ENCODE measurements at places on chromosomes 11 and 22.

GRCh38 chr11:23497040-23497439 lies 636.8 kb upstream of the CCDC179 start:
- no peak for DNase-seq

DNA sequence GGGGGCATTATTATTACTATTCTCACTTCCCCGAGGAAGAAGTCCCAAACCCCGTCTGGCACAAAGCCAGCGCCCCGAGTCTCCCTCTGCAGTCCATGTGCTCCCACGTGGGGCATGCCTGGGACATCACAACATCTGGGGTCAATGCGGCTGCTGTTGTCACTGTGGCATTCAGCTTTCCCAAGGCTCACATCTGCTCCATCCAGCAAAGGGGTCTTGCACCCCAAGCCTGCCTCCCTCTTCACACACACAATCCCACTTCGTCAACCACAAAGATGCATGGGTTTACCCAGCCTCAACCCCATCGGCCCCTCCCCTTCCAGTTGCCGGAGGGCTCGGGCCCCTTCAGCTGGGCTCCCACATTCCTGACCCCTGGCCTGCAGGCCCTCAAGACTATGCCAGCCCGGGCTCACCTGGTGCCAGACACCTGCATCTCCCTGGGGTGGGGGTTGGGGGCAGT lies 23.5 kb upstream of the RTN4R start:
- DNase-seq: no peak

DNA sequence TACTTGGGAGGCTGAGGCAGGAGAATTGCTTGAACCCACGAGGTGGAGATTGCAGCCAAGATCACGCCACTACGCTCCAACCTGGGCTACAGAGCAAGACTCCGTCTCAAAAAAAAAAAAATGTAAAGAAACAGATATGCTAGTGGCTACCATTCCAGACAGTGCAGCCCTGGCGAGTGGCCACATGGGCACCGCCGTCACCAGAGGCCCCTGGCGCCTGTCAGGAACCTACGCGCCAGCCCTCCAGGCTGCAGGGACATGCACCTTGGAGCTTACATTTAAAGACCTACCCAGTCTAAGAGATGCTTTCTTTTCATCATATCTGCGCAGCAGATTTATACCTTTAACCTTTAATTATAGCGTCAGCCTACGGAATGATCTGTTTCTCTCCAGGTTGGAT lies 37.2 kb upstream of the IGSF9B start:
- no peak for DNase-seq

DNA sequence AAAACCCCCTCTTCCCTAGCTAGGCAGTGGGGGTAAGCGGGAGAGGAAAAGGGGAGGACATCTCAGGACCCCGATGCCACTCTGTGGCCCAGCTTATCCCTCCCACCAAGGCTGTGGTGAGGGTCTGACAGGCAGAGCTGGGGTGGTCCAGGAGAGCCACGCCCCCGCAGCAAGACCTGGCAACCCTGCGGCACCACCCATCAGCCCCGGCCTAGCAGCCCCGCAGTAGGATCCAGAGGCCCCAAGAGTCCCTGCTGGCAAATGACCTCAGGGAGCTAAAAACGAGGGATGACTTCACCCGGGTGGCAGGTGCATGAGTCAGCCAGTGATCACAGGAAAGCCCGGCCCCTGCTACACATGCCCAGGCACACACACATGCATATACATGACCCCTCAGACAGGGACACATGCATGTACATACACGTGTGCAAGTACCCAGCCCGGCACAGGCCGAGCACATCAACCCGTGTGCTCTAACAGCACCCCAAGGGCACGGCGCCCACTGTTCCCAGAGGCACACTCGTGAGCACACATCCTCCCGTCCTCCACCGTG lies 32.3 kb downstream of the ARVCF start:
- peak; percentile 73 for DNase-seq

DNA sequence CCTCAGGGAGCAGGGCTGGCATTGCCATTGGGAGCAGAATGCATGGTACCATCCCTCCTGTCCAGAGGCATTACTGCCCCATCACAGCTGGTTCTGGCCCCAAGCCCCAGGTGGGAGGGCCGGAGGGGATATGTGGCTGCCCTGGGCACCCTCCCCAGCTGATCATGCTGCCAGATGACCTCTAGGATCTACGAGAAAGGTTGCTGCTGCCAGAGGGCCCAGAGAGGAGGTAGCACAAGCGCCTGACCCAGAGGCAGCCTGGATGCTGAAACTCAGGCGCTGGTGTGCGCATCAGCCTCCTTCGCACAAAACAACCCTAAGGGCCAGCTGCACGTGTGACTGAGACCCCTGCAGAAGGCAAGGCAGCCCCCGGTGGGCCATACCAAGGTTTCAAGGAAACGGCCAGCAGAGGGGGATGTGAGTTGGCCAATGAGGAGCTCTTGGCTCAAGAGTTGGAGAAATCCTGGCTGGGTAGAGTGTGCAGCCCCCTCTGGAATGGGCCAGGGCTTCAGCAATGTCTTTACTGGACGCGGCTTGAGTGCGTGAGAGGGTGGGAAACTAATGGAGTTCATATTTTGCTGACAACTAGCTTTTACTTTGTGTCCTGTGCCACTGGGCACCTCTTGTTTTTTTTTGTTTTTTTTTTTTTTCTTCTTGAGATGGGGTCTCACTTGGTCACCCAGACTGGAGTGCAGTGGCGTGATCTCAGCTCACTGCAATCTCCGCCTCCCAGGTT lies 88.3 kb upstream of the PARVA start:
- DNase-seq: no peak

GRCh38 chr22:45698094-45698493 lies 26.5 kb downstream of the ATXN10 start:
- DNase-seq: no peak

GRCh38 chr22:28243539-28243938 lies 324.5 kb upstream of the PITPNB start:
- DNase-seq: no peak

DNA sequence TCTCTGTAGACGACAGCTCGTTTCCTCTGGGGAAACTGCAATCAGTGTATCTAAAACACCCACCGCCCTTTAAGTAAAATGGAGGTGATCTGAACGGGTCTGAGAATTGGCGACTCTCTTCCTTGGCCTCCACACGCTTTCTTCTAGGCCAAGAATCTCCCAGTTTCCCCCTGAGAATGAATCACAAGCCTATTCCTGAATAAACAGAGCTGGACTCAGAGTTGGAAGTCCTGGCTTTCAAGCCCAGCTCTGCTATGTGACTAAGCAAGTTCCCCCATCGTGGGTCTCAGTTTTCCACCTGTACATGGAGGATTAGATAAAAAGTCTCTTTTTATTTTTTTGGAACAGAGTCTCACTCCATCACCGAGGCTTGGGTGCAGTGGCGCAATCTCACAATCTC lies 200.4 kb downstream of the MN1 start:
- no peak for DNase-seq

DNA sequence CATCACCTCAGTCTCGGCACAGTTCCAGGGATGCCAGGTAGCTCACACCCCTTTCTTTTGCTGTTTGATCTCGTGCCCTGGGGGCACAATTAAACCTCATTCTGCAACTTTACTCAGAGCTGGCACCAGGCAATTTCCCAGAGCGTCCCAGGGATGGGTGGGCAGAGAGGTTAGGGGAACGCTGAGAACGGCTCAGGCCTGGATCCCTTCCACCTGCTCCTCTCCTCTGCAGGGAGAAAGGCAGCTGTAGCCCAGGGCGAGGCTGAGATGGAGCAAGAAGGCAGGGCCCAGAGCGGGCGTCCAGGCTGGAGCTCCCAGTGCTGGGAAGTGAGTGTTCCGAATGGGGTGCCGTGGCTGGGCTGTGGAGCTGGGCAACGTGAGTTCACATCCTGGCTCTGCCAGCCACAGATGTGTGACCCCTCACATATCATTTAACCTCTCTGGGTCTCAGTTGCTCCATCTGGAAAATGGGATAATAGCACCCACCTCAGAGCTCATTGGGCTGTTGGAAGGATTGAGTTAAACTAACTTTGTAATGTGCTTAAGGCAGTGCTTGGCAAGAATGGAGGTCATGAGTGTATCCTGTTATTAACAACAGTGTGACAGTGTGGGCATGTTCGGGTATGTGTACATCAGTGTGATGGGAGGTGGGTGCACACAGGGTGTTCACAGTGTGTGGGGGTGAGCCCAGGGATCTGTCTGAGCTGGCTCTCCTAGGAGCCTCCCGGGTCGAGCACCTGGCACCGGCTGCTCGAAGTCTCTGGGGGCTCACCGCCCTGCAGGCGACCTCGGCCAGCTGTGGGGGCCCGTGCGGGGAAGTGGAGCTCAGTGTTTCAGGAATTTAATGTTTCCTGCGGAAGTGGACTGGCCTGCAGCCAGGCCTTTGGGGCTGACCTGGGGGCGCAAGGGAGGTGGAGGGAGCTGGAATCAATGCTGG lies 15.5 kb downstream of the OTUB1 start:
- DNase-seq: no peak

DNA sequence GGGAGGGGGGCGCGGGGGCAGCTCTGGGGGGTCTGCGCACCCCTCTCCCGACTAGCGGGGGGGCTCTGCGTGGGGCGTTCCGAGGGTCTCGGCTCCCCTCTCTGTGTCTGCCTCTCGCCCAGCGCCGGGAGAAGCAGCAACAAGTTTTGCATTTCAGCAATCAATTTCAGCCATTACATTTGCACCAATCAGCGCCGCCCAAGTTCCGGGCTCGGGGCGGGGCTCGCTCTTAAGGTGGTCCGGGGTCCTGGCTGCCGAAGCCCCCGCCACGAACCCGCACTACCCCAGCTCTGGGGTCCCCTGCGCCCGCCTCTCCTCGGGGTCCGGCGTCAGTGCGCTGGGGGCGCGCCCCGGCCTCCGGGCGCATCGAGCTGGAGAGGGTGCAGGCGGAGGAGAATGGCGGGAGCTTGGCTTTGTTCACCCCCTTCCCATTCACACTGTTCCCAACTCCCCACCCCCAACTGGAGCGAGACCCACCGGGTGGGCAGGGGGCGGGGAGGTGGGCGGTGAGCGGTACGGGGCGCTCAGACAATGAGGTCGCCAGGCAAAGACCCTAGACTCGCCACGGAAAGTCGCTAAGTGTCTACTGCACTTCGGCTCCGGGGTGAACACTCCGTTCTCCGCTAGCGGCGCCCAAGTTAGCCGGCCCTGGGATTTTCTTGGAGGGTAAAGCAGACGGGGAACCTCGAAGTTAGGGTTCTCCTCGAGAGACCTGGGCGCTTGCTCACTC lies at the start of gene MN1:
Gene MN1 (minus strand): TSS at position 141 of the 730 bp plus-strand sequence. CDS start 1,213 bp downstream, outside the sequence.
- DNase-seq: no peak

- DNase-seq: peak; percentile 12
These were observed 145.5 kb upstream of the BLID start for GRCh38 chr11:122261546-122261945.

- no peak for DNase-seq
These were observed 8.6 kb upstream of the KMT2A start for GRCh38 chr11:118427707-118428106.

DNA sequence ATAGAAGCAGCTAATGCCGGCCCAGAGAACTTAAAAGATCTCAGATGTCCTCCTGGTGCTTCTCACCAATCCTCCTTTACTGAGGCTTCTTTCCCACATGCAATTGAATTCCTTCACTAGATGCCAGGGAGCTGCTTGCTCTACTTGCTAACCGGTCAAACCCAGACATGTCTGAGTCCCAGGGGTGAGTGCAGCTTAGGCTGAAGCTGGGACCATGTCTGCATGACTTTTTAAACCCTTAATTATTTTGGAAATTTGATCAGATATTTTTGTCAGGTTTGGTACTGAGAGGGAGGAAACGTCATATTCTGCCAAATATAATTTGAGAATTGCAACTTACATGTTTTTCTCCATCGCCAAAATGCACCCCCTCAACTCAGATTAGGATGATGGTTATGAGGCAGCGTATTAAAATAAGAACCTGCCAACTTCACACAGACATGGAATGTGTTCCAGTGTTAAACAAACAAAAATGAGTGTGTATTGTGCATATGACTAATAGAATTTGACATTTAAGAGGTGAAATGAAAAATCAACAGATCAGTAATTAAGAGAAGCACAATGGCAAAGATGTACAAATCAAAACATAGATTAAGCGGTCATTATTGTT lies 529.5 kb downstream of the ETS1 start:
- no peak for DNase-seq

- DNase-seq: no peak
These were observed 67.9 kb upstream of the PITPNB start for GRCh38 chr22:27986937-27987336.

DNA sequence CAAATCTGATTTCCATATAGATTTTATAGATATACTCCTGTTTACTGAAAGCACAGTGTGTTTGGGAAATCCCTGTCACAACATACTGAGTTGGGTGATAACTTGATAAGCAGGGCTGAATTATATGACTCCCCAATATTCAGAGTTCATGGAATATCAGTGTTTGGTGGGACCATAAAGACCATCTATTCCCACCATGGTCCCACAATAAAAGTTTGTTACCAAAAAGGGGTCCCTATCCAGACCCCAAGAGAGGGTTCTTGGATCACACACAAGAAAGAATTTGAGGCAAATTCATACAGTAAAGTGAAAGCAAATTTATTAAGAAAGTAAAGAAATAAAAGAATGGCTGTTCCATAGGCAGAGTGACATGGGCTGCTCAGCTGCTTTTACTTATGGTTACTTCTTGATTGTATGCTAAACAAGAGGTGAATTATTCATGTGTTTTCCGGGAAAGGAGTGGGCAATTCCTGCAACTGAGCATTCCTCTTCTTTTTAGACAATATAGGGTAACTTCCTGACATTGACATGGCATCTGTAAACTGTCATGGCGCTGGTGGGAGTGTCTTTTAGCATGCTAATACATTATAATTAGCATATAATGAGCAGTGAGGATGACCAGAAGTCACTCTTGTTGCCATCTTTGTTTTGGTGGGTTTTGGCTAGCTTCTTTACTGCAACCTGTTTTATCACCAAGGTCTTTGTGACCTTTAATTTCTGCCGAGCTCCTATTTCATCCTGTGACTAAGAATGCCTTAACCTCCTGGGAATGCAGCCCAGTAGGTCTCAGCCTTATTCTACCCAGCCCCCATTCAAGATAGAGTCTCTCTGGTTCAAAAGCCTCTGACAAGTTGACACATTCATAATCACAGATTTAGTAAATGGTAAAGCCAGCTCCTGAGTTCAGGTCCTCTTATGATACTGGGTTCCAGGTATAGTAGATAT lies 240.6 kb upstream of the PDGFD start:
- no peak for DNase-seq

DNA sequence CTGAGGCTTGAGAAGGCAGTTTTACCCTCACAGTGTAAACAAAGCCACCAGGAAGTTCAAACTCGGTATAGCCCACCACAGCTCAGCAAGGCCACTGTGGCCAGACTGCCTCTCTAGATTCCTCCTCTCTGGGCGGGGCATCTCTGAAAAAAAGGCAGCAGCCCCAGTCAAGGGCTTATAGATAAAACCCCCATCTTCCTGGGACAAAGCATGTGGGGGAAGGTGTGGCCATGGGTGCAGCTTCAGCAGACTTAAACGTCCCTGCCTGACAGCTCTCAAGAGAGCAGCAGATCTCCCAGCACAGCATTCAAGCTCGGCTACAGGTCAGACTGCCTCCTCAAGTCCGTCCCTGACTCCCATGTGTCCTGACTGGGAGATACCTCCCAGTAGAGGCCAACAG lies 69.7 kb downstream of the TTC28 start:
- DNase-seq: no peak

- peak; percentile 4 for DNase-seq
These were observed 9.2 kb downstream of the RELA start for GRCh38 chr11:65653229-65654225.

GRCh38 chr22:25701056-25701780 lies 40.8 kb upstream of the MYO18B start:
- DNase-seq: no peak

GRCh38 chr11:45736424-45736823 lies 68.5 kb upstream of the SLC35C1 start:
- DNase-seq: peak; percentile 31
